ENCODE measurements at places on chromosomes 6 and 20. TPM values are rescaled to one million over a fixed set of nuclear protein-coding genes. Genes with fewer than 3 reads are reported as not detected.

MAP1LC3A gene
- total RNA-seq: 52.3 TPM

GRCh38 chr6:21616005-21616404 lies 22.5 kb downstream of the SOX4 start:
- no peak for DNase-seq

- DNase-seq: peak; percentile 87
These were observed 117.5 kb upstream of the COL21A1 start for GRCh38 chr6:56364827-56365339.

GRCh38 chr6:154595538-154595937 lies 85.1 kb upstream of the CNKSR3 start:
- DNase-seq: no peak

- peak; percentile 46 for DNase-seq
These were observed 48.9 kb downstream of the PRDM1 start for GRCh38 chr6:106134906-106135634.

DNA sequence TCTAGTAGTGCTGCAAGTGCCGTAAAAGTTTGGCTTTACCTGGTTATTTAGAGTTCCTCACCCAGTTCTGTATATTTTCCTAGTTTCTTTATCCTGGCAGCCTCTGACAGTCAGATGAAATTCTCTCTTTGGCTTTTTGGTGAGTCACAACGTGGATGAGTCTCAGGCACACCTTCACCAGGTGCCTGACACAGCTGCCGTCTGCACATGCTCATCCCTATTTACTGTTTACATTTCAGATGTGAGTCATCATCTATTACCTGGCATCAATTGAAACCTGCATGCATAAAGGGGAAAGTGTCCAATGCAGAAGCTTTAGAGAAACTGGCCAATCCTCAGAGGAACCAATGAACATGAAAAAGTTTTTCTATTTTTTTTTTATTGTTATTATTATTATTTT lies 33.3 kb upstream of the ADGRF4 start:
- DNase-seq: no peak
